ENCODE measurements at places on chromosomes 4 and X.

DNA sequence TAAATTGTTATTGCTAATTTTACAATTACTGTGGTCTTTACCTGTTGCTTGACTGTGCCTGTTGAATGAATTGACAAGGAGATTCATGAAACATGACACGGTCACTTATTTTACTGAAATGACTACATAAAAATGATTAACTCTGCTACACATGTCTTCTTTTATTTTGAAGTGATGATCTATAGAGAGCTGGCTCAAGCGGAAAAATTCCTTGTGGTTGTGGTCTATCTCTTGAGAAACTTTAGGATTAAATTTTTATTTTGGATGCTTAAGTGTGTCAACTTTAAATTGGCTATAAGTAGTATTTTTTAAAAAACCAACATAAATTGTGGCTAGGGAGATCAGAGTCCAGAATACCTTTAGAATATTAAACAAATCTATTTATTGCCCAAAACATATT lies 131.8 kb upstream of the PITX2 start:
- DNase-seq, result no peak

- DNase-seq, result no peak
These were observed 191.3 kb upstream of the GATB start for GRCh38 chr4:151952137-151952536.

DNA sequence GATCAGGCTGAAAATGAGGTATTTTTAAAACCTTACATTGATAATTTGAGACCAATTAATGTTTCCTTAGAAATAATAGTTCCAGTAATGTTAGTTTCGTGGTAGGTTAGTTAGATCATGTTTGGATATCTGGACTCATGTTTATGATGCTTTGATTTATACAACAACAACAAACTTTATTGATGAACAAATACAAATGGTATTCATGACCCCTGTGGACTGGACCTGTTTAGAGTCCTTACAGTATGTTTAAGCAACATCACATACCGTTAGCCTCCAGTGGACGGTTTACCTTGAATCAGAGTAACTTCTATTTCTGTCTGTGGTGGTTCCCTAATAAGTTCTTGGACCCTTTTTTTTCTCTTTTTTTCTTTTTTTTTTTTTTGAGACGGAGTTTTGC lies 18.0 kb downstream of the ZRSR2 start:
- no peak for DNase-seq

DNA sequence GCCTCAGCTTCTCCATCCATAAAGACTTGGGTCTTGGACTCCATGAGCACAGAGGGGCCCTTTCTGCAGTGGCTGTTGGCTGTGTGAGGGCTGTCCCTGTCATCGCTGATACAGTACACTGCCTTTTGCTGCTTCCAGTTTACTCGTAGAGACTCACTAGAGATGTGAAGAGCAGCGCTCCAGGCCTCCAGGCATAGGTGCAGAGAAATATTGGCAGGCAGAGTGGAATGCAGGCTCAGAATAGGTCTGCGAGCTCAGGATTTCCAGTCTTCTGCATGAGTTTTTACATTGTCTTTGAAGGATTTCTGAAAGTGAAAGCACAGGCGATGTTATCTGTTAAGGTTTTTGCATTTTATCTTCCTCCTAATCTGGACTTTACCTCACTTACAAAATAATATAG lies 97.4 kb downstream of the AASDH start:
- no peak for DNase-seq

- no peak for DNase-seq
These were observed 38.6 kb downstream of the TRIM2 start for GRCh38 chr4:153242839-153243324.

- DNase-seq, result no peak
These were observed 980 bp downstream of the AP1S2 start for GRCh38 chrX:15853586-15854079.

DNA sequence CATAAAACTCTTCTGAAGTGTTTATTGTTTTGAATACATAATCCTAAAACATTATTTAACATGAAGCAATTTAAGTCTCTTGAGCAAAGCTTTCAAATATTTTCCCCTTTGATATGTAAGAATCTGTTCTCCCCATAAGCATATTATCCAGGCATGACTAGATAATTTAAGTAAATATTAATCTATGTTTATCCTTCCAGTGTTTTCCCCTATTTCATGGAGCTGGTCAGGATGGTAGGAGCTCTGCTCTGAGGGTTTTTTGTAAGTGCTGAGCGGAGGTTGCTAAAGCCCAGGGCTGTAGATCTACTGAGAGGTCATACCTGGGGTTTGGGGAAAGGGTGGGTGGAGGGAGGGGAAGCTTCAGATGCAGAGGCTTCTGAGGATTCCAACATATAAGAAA lies 258.9 kb upstream of the SFRP2 start:
- no peak for DNase-seq

DNA sequence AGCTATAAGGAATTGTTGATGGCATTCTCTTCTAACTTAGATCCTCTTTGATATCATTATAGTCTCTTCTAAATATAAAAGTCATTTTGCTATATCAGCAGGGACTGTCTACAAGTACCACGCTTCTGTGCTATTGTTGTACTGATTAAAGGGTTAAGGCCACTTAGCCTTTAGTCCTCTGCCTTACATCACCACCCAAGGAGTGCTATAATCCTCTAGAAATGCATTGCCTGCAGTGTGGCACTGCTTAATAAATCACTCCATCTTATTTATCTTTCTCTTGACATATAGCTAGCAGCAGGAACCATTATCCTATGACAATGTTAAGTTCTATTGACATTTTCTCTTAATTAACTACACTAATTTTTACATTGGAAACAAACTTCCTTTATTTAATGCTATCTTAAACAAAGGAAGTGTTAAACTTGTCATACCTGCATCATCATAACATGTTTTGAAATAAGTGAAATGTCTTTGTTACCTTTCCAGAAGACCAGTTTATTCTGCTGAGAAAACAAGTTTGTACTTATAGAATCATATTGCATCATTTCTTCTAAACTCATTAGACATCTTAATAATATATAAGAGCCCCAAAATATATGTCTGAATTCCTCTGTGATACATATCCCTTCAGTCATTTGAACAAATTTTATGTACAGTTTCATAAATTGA lies 360.9 kb upstream of the ATOH1 start:
- no peak for DNase-seq

Data from stimulated activated naive CD8-positive, alpha-beta T cell treated with anti-CD3 and anti-CD28 coated beads, Interleukin-15, amount 100 ng/mL, for 72 hours (primary cell).